PC-9 (cell line): ENCODE measurements at places on chromosomes 11 and 22.

- no peaks in the 10 kb centered on the region for H3K27me3 ChIP-seq
- no peak overlapping the region for H3K27ac ChIP-seq
- no peak overlapping the region for H3K4me3 ChIP-seq
- H3K4me1 ChIP-seq, result peaks cover 5% of the 10 kb centered on the region
- DNase-seq, result no peak
Observed at GRCh38 chr11:33779849-33780528, 5.7 kb upstream of the FBXO3 start.

DNA sequence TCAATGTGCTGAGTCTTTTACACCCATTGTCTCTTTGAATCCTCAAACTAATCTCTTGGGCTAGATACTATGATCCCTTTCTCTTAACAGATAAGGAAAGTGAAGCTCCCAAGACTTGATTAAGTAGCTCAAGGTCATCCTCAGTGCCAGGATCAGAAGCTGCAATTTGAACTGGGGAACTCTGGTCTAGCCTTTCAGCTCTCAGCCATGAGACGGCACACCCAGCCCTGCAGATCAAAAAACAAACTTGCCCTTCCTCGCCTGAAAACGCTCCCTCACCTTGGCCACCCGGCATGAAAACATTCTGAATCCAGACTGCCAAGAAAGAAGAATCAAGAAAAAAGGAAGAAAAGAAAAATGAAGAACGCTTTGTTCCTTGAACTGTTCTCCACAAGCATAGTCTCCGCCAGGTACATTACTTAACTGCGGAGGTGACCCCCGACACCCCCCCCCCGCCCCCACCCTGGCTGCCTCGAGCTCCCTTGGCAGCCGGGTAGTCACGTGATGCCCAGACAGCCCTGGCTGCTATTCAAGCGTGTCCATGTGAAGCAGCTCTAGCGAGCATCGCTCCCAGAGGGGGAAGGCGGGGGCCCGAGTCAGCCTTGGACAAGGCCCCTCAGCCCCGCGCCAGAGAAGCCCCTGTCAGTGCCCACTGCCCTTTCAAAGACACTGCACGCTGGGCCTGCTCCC is 451.2 kb downstream of the MIAT start:
- H3K4me1 ChIP-seq, result peaks cover 58% of the 10 kb centered on the region
- no peaks in the 10 kb centered on the region for H3K36me3 ChIP-seq

- no peaks in the 10 kb centered on the region for H3K27me3 ChIP-seq
- no peak overlapping the region for H3K4me3 ChIP-seq
- no peak overlapping the region for H3K27ac ChIP-seq
- DNase-seq, result no peak
- no peaks in the 10 kb centered on the region for H3K36me3 ChIP-seq
Observed at GRCh38 chr11:123573286-123573685, 81.1 kb downstream of the SCN3B start.

GRCh38 chr11:117826832-117827231 is 2.3 kb upstream of the FXYD2 start:
- no peak overlapping the region for H3K27ac ChIP-seq
- peaks cover 32% of the 10 kb centered on the region for H3K27me3 ChIP-seq

DNA sequence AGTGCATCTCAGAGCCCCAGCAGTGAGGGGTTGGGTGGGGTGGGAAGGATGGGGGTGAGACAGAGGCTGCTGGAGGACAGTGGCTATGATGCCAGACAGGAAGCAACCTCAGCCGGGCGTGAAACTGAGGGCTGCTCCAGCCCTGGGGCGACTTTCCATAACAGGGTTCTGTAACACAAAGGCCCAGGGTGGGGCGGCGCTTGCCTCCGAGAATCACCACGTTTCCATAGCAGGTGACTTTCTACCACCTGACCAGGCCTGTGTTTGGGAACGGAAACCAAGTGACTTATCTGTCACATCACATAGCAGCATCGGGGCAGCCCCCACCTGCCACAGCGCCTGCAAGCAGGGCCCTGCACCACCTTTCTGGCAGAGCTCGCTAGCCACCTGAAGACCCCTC is 85.8 kb downstream of the TRMU start:
- no peaks in the 10 kb centered on the region for H3K36me3 ChIP-seq
- DNase-seq, result no peak
- no peaks in the 10 kb centered on the region for H3K27me3 ChIP-seq
- H3K4me3 ChIP-seq, result no peak overlapping the region
- H3K4me1 ChIP-seq, result peaks cover 22% of the 10 kb centered on the region

DNA sequence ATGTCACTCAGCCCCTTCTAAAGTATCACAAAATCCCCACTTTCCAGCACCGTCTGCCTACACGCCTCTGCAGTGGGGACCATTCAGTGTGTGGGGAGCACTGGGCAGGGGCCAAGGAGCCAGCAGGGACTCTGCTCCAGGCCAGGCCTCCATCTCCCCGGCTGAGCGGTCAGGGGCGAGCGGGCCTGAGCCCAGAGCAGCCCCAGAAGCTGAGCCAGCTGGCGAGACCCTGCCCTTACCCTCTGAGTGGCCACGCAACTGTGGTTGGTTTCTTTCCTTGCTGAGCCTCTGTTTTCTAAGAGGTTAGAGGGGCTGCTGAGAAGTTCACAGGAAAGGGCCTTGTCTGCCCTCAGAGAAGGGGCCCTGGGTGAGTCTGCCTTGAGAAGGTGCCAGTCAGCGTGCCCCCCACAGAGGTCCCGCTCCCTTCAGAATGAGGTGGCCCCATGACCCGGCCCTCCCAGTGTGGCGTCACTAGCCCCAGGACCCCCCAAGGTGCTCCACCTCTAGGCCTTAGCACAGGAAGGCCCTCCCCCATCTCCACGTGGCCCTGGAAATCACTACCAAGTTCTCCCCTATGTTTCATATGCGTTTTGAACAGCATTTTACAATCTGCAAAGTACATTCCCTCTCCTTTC is 46.9 kb downstream of the WNT11 start:
- H3K27me3 ChIP-seq, result no peaks in the 10 kb centered on the region
- H3K36me3 ChIP-seq, result no peaks in the 10 kb centered on the region
- peaks cover 3% of the 10 kb centered on the region for H3K4me1 ChIP-seq

DNA sequence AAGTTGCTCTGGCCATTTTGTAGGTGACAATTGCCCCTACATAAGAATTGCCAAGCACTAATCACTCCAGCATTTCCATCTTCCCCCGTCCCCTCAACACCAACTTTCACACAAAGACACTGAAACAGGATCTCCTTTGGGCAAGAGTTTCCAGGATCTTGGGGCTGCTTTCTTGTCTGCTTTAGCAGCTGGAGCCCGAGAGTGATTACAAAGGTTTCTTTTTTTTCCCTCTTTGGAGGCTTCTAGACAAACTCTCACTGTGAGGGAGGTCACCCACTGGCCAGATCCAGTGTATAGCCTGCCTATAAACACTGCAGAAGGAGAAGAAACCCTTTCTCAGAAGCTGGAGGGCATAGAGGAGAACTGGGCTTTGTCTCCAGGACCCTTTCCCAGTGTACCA is 92.5 kb downstream of the APIP start:
- DNase-seq, result no peak
- H3K36me3 ChIP-seq, result no peaks in the 10 kb centered on the region
- H3K27me3 ChIP-seq, result no peaks in the 10 kb centered on the region

GRCh38 chr11:76801225-76801624 is 18.1 kb downstream of the TSKU start:
- H3K27ac ChIP-seq, result 0 out of 2 replicates have a peak overlapping the region, but pooled peaks have one; percentile 22
- H3K27me3 ChIP-seq, result no peaks in the 10 kb centered on the region
- DNase-seq, result no peak
- peaks cover 39% of the 10 kb centered on the region for H3K4me1 ChIP-seq
- peaks cover 26% of the 10 kb centered on the region for H3K36me3 ChIP-seq
- H3K4me3 ChIP-seq, result no peak overlapping the region

DNA sequence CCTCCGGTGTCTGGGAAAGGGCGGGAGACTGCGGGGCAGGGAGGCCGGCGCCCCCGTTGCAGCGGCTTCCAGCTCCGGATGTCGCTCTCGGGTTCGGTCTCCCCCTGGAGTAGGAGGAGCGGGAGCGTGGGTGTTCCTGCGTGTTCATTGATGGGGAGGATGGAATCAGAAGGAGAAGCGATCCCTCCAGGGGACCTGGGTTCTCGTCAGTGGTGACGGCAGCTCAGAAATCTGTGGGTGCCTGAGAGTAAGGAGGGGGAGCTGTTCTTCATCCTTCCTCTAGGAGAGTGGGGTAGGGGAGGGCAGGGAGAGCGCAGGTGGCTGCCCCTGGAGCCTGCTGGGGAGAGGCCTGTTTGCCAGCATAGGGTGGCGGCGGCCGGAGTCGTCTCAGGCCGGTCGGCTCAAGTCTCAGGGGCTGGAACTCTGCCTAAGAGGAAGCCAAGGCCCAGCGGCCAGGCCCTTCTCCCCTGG is 1.1 kb downstream of the UBASH3B start:
- peaks cover 16% of the 10 kb centered on the region; the same call in 1 of the 2 replicates for H3K36me3 ChIP-seq
- peaks cover 53% of the 10 kb centered on the region for H3K4me1 ChIP-seq
- H3K4me3 ChIP-seq, result peak overlapping the region; percentile 81
- peak overlapping the region; percentile 91 for H3K27ac ChIP-seq
- H3K27me3 ChIP-seq, result no peaks in the 10 kb centered on the region

DNA sequence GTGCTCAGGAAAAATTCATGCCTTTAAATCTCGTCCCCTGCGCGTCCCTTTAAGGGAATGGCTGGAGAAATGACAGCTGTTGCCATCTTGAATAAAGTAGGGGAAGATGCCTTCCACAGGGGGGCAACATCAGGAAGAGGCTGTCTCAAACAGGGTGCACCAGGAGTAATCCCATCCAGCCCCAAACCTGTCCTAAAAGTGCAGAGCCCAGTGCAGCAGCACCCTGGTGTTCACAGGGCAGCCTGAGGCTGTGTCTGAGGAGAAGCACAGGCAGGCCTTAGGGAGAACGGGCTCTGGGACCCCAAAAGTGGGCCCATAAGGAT is 10.8 kb upstream of the C11orf96 start:
- no peaks in the 10 kb centered on the region for H3K27me3 ChIP-seq
- no peaks in the 10 kb centered on the region for H3K4me1 ChIP-seq
- no peak overlapping the region for H3K4me3 ChIP-seq
- no peak for DNase-seq
- H3K27ac ChIP-seq, result no peak overlapping the region
- H3K36me3 ChIP-seq, result no peaks in the 10 kb centered on the region

DNA sequence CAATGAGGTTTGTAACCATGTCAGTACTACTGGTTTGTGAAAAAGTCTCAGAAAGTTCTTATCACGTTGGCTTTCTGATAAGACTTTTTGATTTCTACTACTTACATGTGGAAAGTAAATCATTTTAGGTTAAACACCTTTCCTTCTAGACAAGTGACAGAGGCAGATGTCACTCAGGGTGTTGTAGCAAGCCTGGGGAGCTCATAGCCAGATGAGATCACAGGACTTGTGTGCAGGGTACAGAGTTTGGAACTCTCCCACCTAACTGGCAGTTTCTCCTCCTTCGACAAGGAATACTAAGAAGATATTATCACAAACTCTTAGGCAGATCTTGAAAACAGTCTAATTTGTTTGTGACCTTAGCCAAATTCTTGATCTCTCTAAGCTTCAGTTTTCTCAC is 49.4 kb upstream of the PICALM start:
- no peak overlapping the region for H3K4me3 ChIP-seq
- DNase-seq, result no peak
- H3K27ac ChIP-seq, result no peak overlapping the region
- no peaks in the 10 kb centered on the region for H3K36me3 ChIP-seq
- peaks cover 30% of the 10 kb centered on the region for H3K4me1 ChIP-seq

DNA sequence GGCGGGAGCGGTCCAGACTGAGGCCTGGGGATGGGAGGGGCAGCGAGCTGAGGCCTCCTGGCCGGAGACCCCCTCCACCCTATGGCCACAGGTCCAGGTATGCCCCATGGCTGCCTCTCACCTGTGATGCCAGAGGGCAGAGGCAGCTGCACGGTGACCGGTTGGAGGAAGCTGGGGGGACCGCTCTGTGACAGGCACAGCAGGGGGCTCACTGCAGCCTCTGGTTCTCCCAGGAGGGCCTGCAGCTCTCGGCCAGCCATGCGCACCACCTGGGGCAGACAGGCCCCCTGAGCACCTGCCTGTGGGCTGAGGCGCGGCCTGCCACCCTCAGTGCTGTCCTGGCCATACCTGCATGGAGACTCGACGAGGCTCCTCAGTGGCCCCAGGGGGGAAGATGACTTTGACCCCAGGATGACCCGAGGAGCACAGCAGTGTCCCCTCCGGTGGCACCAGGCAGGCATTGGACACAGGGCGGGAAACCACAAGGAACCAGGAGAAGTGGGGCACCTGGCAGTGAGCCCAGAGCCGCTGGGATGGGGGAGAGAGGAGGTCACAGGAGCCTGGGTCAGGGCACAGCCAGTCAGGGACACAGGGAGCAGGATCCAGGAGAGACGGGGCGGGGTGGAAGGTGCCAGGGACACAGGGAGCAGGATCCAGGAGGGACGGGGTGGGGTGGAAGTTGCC is 3.2 kb upstream of the SLC25A22 start:
- peaks cover 8% of the 10 kb centered on the region for H3K4me1 ChIP-seq
- H3K27ac ChIP-seq, result no peak overlapping the region
- peak; percentile 22 for DNase-seq
- H3K4me3 ChIP-seq, result no peak overlapping the region
- no peaks in the 10 kb centered on the region for H3K36me3 ChIP-seq

GRCh38 chr11:68411501-68411991 is 49.0 kb upstream of the PPP6R3 start:
- H3K27ac ChIP-seq, result no peak overlapping the region
- H3K4me3 ChIP-seq, result no peak overlapping the region
- peaks cover 20% of the 10 kb centered on the region for H3K36me3 ChIP-seq
- no peak for DNase-seq
- H3K4me1 ChIP-seq, result no peaks in the 10 kb centered on the region

GRCh38 chr11:15141381-15141780 is 26.7 kb downstream of the INSC start:
- no peak overlapping the region for H3K27ac ChIP-seq
- no peak overlapping the region for H3K4me3 ChIP-seq
- 0 out of 2 replicates have a peak, but pooled peaks cover 9% of the 10 kb centered on the region for H3K4me1 ChIP-seq
- no peaks in the 10 kb centered on the region for H3K27me3 ChIP-seq
- DNase-seq, result no peak

- H3K27ac ChIP-seq, result no peak overlapping the region
- no peak for DNase-seq
- no peak overlapping the region for H3K4me3 ChIP-seq
Observed at GRCh38 chr22:33470456-33470855, 412.3 kb upstream of the SYN3 start.

- peaks cover 11% of the 10 kb centered on the region for H3K4me1 ChIP-seq
- DNase-seq, result no peak
- no peaks in the 10 kb centered on the region; the same call in 1 of the 2 replicates for H3K36me3 ChIP-seq
- H3K4me3 ChIP-seq, result no peak overlapping the region
- H3K27ac ChIP-seq, result no peak overlapping the region
Observed at GRCh38 chr11:46944356-46945075, 8.0 kb downstream of the CSTPP1 start.

DNA sequence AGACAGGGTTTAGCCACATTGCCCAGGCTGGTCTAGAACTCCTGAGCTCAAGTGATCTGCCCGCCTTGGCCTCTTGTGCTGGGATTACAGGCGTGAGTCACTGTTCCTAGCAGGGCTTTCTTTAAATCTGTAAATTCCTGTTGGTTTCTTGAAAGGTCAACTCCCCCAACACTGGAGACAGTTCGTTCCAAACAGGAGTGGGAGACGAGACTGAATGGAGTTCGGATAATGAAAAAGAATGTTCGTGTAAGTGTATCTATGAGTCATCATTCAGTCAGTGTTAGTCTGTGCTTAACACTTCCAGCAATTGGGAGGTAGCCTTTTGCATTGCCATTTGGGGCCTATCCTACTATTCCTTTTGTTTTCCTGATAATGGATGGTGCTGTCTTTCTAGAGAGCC is 10.0 kb upstream of the BACE1-AS start:
- H3K4me3 ChIP-seq, result no peak overlapping the region
- no peaks in the 10 kb centered on the region for H3K4me1 ChIP-seq
- H3K36me3 ChIP-seq, result peaks cover 18% of the 10 kb centered on the region; the same call in 1 of the 2 replicates
- H3K27ac ChIP-seq, result no peak overlapping the region
- no peaks in the 10 kb centered on the region for H3K27me3 ChIP-seq

- H3K4me1 ChIP-seq, result no peaks in the 10 kb centered on the region
- H3K36me3 ChIP-seq, result no peaks in the 10 kb centered on the region
- H3K27me3 ChIP-seq, result no peaks in the 10 kb centered on the region
- H3K27ac ChIP-seq, result no peak overlapping the region
- no peak for DNase-seq
Observed at GRCh38 chr22:38782402-38783094, 11.4 kb downstream of the DNAL4 start.
